ENCODE measurements at places on chromosomes 3 and 15.
A peak's percentile ranks its signal among the peaks of the same experiment; 100 is the strongest.

DNA sequence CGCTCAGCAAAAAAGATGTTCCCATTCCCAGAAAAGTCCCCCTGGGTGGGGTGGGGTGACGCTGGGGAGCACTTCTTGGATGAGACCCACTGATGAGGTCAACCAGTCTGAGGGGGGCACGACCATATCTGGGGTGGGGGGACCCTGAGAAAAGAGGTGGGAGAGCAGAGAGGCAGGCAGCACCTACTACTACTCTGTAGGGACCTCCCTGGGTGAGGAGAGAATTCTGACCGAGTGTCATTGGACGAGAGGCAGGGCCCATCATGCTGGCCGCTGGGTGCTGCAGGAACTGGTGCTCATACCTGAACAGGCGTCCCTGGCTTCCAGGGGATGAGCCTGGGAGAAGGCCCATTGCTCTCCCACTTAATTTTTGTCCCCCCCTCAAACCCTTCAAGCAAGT is 158.8 kb downstream of the KLF13 start:
- no peak for DNase-seq

GRCh38 chr15:68404056-68404798 is 27.7 kb downstream of the ITGA11 start:
- DNase-seq, result no peak

DNA sequence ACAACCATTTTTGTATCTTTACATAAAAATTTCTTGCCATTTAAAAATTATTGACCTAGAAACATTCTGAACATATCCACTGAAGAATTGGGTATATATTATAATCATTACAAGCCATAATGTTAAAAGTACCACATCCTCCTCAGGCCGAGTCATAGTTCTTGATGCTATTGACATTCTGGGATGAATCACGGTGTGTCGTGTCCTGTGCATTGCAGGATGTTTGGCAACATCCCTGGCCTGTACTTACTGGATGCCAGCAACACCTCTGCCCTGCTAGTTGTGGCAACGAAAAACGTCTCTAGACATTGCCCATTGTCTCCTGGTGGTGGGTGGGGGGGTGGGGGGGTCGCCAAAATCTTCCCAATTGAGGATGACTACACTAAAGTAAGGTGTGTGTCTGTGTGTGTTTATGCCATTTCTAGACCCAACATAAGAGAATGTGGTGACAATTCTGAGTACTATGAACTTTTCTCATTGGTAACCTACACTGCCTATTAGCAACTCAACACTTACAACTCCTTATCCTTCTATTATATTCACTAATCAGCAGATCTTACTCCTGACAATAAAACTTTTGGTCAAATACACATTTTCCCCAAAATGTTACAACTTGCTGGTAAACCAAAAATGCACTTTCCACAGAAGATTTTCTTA is 471.6 kb downstream of the FOXP1 start:
- no peak for DNase-seq

DNA sequence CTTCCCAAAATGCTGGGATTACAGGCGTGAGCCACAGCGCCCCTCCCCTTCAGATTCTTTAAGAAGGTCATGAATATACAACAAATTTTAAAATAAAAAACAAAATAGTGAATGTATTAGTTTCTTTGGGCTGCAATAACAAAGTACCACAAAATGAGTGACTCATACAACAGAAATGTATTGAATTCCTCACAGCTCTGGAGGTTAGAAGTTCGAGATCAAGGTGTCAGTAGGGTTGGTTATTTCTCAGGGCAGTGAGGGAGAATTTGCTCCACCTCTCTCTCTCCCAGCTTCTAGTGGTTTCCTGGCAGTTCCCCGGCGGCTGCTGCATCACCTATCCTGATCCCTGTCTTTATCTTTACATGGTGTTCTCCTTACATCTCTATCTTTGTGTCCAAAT is 804.0 kb downstream of the ROBO1 start:
- DNase-seq, result no peak

- DNase-seq, result peak; percentile 93
These were observed 80.2 kb downstream of the BFSP2 start for GRCh38 chr3:133479895-133480669.

- DNase-seq, result no peak
These were observed 487.8 kb downstream of the EDEM1 start for GRCh38 chr3:5675319-5675718.

DNA sequence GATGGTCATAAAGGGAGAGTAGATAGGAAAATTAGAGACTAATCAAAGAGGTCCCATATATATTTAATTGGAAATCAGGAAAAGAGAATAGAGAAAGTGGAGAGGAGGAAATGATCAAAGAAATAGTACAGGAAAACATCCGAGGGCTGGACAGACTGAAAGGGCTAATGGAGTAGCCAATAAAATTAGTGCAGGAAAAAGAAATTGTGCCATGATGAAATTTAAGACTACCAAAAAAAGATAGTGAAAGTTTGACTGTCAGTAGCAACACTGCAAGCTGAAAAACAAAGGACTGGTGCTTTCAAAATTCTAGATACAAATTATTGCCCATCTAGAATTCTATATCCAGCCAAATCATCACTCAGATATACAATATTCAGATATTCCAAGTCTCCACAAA is 36.3 kb downstream of the SLC27A2 start:
- no peak for DNase-seq
